ENCODE measurements at places on chromosomes 13 and 19. TPM values are rescaled to one million over a fixed set of nuclear protein-coding genes. Genes with fewer than 3 reads are reported as not detected.

The ZNF729 gene
- not detected for total RNA-seq

The PSG5 gene
- total RNA-seq: not detected

The IGFL3 gene
- not detected for total RNA-seq

The AMER2 gene
- total RNA-seq: 0.57 TPM

The OR7E24 gene
- total RNA-seq: not detected

The CIRBP gene
- 670 TPM for total RNA-seq

The ZNF793 gene
- total RNA-seq: 29.7 TPM

The OVOL3 gene
- not detected for total RNA-seq

The MIA gene
- 1.4 TPM for total RNA-seq

The NEK5 gene
- 5.1 TPM for total RNA-seq

The DACH1 gene
- total RNA-seq: 66.8 TPM

The SHANK1 gene
- total RNA-seq: 11.9 TPM

The HAUS5 gene
- 28.7 TPM for total RNA-seq

The TCF3 gene
- 248 TPM for total RNA-seq

The SULT2A1 gene
- not detected for total RNA-seq

The FOXO1 gene
- 31.7 TPM for total RNA-seq

The CLEC17A gene
- total RNA-seq: not detected

Data from mesothelial cell of epicardium (in vitro differentiated cells).